ENCODE measurements at places on chromosomes 7 and 10.

GRCh38 chr7:133801341-133801740 lies 325.8 kb upstream of the LRGUK start:
- no peak overlapping the region for H3K4me3 ChIP-seq
- DNase-seq: no peak
- H3K27me3 ChIP-seq: no peaks in the 10 kb centered on the region

GRCh38 chr10:92470026-92470425 lies 103.9 kb downstream of the IDE start:
- no peaks in the 10 kb centered on the region for H3K27me3 ChIP-seq
- H3K36me3 ChIP-seq: peaks cover 91% of the 10 kb centered on the region
- H3K4me1 ChIP-seq: no peaks in the 10 kb centered on the region
- no peak overlapping the region for H3K4me3 ChIP-seq
- no peak overlapping the region for H3K27ac ChIP-seq
- DNase-seq: no peak

- no peaks in the 10 kb centered on the region for H3K27me3 ChIP-seq
- H3K27ac ChIP-seq: no peak overlapping the region
- H3K36me3 ChIP-seq: no peaks in the 10 kb centered on the region
These were observed 118.1 kb upstream of the LYZL2 start for GRCh38 chr10:30747633-30748032.

GRCh38 chr10:73044378-73045285 lies 52.0 kb downstream of the P4HA1 start:
- H3K4me3 ChIP-seq: no peak overlapping the region
- DNase-seq: no peak
- no peaks in the 10 kb centered on the region for H3K27me3 ChIP-seq
- peaks cover 75% of the 10 kb centered on the region for H3K36me3 ChIP-seq
- H3K4me1 ChIP-seq: no peaks in the 10 kb centered on the region
- H3K27ac ChIP-seq: no peak overlapping the region

DNA sequence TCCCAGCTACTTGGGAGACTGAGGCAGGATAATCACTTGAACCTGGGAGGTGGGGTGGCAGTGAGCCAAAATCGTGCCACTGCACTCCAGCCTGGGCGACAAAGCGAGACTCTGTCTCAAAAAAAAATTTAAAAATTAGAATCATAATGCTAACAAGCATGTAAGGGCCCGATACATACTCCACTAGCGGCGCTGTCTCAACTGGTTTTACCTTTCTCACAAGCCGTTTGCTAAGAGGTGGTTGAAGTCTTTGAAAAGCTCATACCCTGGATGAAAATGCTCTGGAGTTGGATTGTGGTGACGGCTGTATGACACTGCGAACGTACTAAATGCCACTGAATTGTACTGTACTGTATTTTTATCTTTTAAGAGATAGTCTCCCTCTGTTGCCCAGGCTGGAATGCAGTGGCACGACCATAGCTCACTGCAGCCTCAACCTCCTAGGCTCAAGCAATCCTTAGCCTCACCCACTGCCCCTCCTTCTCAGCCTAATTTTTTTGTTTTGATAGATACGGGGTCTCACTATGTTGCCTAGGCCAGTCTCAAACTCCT lies 29.9 kb downstream of the SPOCK2 start:
- no peak overlapping the region for H3K27ac ChIP-seq
- no peaks in the 10 kb centered on the region for H3K36me3 ChIP-seq
- no peaks in the 10 kb centered on the region for H3K4me1 ChIP-seq
- no peak for DNase-seq

- H3K4me1 ChIP-seq: no peaks in the 10 kb centered on the region
- H3K36me3 ChIP-seq: no peaks in the 10 kb centered on the region
- H3K27me3 ChIP-seq: no peaks in the 10 kb centered on the region
- DNase-seq: no peak
- H3K27ac ChIP-seq: no peak overlapping the region
- H3K4me3 ChIP-seq: no peak overlapping the region
These were observed 282.5 kb downstream of the INHBA start for GRCh38 chr7:41420421-41420820.

GRCh38 chr10:111872591-111872990 lies 311.0 kb downstream of the GPAM start:
- no peaks in the 10 kb centered on the region for H3K36me3 ChIP-seq
- no peak overlapping the region for H3K27ac ChIP-seq
- no peak for DNase-seq
- H3K4me3 ChIP-seq: no peak overlapping the region
- no peaks in the 10 kb centered on the region for H3K4me1 ChIP-seq

GRCh38 chr10:86373251-86373650 lies 6.7 kb upstream of the GRID1 start:
- no peak overlapping the region for H3K4me3 ChIP-seq
- DNase-seq: no peak
- H3K27ac ChIP-seq: no peak overlapping the region
- H3K27me3 ChIP-seq: no peaks in the 10 kb centered on the region

- H3K27ac ChIP-seq: no peak overlapping the region
- peak; percentile 16 for DNase-seq
- H3K4me1 ChIP-seq: peaks cover 9% of the 10 kb centered on the region
- H3K27me3 ChIP-seq: peaks cover 24% of the 10 kb centered on the region
- H3K4me3 ChIP-seq: no peak overlapping the region
These were observed 1.1 kb upstream of the GPRIN2 start for GRCh38 chr10:46557319-46558121.

- H3K4me3 ChIP-seq: no peak overlapping the region
- DNase-seq: no peak
- H3K27ac ChIP-seq: no peak overlapping the region
- H3K36me3 ChIP-seq: no peaks in the 10 kb centered on the region
- no peaks in the 10 kb centered on the region for H3K27me3 ChIP-seq
These were observed 33.6 kb downstream of the PALD1 start for GRCh38 chr10:70512149-70512639.

DNA sequence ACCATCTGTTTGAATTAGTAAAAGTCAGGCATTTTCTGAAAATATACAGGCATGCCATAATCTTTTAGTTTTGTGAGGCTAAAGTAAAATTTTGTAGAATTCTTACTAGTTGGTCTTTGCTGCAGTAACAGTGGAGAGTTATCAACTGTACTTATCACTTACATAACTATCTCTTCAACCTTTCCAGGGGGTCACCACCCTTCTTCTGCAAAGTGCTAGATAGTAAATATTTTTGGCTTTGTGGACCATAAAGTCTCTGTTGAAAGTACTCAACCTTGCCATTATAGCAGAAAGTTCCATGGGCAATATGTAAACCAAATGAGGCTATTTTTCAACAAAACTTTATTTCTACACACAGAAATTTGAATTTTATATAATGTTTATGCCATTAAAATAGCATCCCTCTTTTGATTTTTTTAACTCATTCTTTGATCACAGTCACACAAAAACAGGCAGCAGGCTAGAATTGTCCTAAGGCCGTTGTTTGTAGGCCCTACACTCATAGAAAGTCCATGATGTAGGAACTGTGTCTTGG lies 59.5 kb upstream of the KLF6 start:
- DNase-seq: no peak
- no peak overlapping the region for H3K27ac ChIP-seq
- H3K27me3 ChIP-seq: no peaks in the 10 kb centered on the region
- H3K36me3 ChIP-seq: no peaks in the 10 kb centered on the region
- H3K4me1 ChIP-seq: peaks cover 12% of the 10 kb centered on the region

- no peak overlapping the region for H3K4me3 ChIP-seq
- no peaks in the 10 kb centered on the region for H3K27me3 ChIP-seq
- no peak for DNase-seq
- H3K36me3 ChIP-seq: no peaks in the 10 kb centered on the region
These were observed 36.6 kb downstream of the RHEB start for GRCh38 chr7:151482883-151483710.

GRCh38 chr7:158329686-158330085 lies 257.9 kb downstream of the PTPRN2 start:
- H3K36me3 ChIP-seq: no peaks in the 10 kb centered on the region
- H3K4me3 ChIP-seq: no peak overlapping the region
- H3K4me1 ChIP-seq: no peaks in the 10 kb centered on the region
- H3K27ac ChIP-seq: no peak overlapping the region
- H3K27me3 ChIP-seq: no peaks in the 10 kb centered on the region
- no peak for DNase-seq

DNA sequence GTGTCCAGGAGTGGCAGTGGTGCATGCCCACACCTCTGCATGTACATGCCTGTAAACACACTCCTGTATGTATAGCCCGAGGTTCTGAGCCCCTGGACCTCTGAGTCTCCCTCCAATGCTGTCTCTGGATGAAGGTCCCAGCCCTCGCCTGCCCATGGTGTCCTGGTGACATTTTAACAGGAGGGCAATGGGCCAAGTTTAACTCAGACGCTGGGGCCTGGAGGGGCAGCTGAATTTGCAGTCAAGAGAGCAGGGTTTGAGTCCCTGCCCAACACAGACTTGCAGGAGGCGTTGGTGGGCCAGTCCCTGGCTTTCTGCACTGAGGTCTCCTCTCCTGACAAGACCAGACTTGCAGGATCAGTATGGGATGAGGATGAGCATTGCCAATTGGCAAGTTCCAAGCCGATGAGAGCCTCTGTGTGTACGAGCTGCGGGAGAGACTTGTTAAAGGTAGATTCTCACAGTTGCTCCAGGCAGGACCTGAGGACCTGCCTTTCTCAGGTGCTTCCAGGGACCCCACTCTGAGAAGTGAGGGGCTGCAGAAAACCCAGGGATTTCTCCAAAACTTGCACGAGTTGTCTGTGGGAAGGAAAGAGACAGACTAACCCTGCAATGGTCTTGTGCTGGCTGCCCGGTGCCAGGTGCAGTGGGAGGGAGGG lies 141.9 kb downstream of the ELFN1 start:
- H3K27ac ChIP-seq: no peak overlapping the region
- no peaks in the 10 kb centered on the region for H3K27me3 ChIP-seq
- DNase-seq: no peak
- H3K4me1 ChIP-seq: no peaks in the 10 kb centered on the region

GRCh38 chr10:9437131-9437530 lies 1382.6 kb downstream of the GATA3 start:
- H3K4me3 ChIP-seq: no peak overlapping the region
- DNase-seq: no peak
- no peaks in the 10 kb centered on the region for H3K27me3 ChIP-seq
- no peaks in the 10 kb centered on the region for H3K4me1 ChIP-seq
- H3K27ac ChIP-seq: no peak overlapping the region
- no peaks in the 10 kb centered on the region for H3K36me3 ChIP-seq

- H3K27ac ChIP-seq: peak overlapping the region; percentile 46
- H3K27me3 ChIP-seq: no peaks in the 10 kb centered on the region
- H3K4me3 ChIP-seq: no peak overlapping the region
- peaks cover 10% of the 10 kb centered on the region for H3K4me1 ChIP-seq
- DNase-seq: no peak
These were observed 45.5 kb upstream of the ZNRF2 start for GRCh38 chr7:30238721-30239441.

- no peaks in the 10 kb centered on the region for H3K27me3 ChIP-seq
These were observed 3.1 kb downstream of the SLK start for GRCh38 chr10:103969857-103970627.

DNA sequence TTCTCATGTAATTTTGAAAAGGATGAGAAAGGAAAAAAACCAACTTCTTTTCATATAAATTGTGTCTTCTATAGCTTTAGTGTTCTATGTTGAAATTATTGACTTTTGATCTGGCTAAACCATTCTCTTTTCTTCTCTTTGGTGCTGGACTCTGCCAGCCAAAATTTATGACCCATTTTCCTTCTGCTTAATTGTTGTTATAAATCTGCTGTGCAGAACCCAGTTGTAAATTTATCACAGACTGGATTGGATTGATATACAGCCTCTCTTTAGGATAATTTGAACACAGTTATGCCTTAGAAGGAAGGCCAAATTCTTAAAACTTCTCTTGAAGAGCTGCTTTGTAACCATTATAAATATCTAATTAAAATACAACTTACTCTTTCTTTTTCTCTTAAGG lies 93.8 kb downstream of the PARP12 start:
- H3K27ac ChIP-seq: no peak overlapping the region
- no peaks in the 10 kb centered on the region for H3K36me3 ChIP-seq
- no peak for DNase-seq
- H3K4me1 ChIP-seq: no peaks in the 10 kb centered on the region
- no peaks in the 10 kb centered on the region for H3K27me3 ChIP-seq

- no peak for DNase-seq
- H3K36me3 ChIP-seq: no peaks in the 10 kb centered on the region
- no peak overlapping the region for H3K27ac ChIP-seq
- H3K4me3 ChIP-seq: no peak overlapping the region
These were observed 7.6 kb upstream of the KLHL7 start for GRCh38 chr7:23098029-23098428.

GRCh38 chr7:140540136-140540777 lies 61.0 kb upstream of the MKRN1 start:
- H3K4me1 ChIP-seq: peaks cover 5% of the 10 kb centered on the region
- H3K36me3 ChIP-seq: no peaks in the 10 kb centered on the region
- H3K27me3 ChIP-seq: no peaks in the 10 kb centered on the region
- no peak for DNase-seq
